HT-29 (cell line): ENCODE measurements at places on chromosomes 12 and 14. TPM values are rescaled to one million over a fixed set of nuclear protein-coding genes. Genes with fewer than 3 reads are reported as not detected.

GRCh38 chr12:124085419-124086296 lies 112.6 kb downstream of the ZNF664 start:
- DNase-seq, result no peak

DNA sequence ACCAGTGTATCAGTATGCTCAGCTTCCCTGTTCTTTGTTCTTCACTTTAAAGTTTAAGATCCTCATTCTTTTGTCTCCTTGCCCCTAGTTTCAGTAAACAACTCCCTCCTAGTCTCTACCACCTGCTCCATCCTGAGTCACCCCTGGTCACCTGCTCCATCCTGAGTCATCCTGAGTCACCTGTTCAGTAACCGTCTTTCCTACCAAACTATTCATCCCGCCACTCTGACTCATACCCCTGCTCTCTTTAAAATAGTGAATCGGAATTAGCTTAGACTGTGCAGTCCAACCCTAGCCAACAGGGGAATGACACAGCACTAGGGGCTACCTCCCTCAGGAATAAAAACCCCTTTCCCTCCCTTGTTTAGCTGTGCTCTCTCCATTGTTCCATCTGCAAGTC lies 888.1 kb upstream of the MDGA2 start:
- DNase-seq, result no peak

GLI1 gene
- 2.0 and 4.2 TPM in 2 replicates for total RNA-seq

- no peak for DNase-seq
Observed at GRCh38 chr14:20846560-20846959, 43.9 kb upstream of the RNASE1 start.
